Stimulated activated CD4-positive, alpha-beta T cell treated with anti-CD3 and anti-CD28 coated beads, Interleukin-1b, Interleukin-23, amount 100 ng/mL, for 4 hours (primary cell): ENCODE measurements at places on chromosomes 4 and X.

GRCh38 chrX:2618516-2618915 lies 72.6 kb upstream of the CD99 start:
- no peak for DNase-seq

- DNase-seq: no peak
Observed at GRCh38 chr4:41133454-41134018, 80.8 kb downstream of the APBB2 start.

- DNase-seq: no peak
Observed at GRCh38 chr4:13968723-13969122, 341.2 kb upstream of the BOD1L1 start.

GRCh38 chr4:156190615-156191014 lies 236.9 kb upstream of the CTSO start:
- no peak for DNase-seq

- no peak for DNase-seq
Observed at GRCh38 chrX:39261446-39262147, 460.3 kb downstream of the MID1IP1 start.

DNA sequence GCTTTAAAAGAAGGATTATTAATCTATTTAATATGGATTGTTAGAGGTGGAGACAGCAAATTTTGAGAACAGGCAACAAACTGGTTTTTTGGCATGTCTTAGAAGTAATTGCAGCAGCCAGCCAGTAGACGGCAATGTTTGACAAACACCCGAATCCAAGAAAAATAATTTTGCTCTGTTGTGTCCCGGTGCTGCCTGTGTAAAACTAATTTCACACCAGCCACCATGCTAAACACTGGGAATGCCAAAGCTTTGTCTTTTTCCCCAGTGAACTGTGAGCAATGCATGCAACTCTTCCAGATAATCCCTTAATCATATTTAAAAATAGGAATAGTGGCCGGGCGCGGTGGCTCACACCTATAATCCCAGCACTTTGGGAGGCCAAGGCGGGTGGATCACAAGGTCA lies 25.9 kb downstream of the SMIM31 start:
- no peak for DNase-seq

- no peak for DNase-seq
Observed at GRCh38 chrX:15107367-15107988, 162.4 kb downstream of the ASB9 start.

GRCh38 chr4:99665983-99666382 lies 8.4 kb upstream of the C4orf54 start:
- DNase-seq: no peak

DNA sequence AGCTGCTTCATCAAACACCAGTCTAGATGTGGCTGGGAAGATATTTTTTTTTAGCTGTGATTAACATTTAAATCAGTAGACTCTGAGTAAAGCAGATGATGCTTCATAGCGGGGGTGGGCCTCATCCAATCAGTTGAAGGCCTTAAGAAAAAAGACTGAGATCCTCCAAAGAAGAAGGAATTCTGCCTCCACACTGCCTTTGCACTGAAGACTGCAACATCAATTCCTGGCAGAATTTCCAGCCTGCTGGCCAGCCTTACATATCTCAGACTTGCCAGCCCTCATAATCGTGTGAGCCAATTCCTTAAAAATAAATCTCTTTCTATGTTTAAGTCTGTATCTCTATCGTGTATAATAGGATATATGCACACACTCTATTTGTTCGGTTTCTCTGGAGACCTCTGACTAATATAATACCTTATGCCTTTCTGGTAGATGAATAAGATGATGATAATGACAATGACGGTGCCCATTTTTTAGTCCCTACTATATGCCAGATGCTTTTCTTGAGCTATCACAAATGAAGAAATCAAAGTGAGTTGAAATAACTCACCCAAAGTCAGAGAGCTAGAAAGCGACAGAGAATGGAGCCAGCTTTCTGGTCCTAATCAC lies 66.1 kb upstream of the SOD3 start:
- no peak for DNase-seq

GRCh38 chr4:172996571-172997216 lies 171.9 kb upstream of the GALNT7 start:
- DNase-seq: no peak

DNA sequence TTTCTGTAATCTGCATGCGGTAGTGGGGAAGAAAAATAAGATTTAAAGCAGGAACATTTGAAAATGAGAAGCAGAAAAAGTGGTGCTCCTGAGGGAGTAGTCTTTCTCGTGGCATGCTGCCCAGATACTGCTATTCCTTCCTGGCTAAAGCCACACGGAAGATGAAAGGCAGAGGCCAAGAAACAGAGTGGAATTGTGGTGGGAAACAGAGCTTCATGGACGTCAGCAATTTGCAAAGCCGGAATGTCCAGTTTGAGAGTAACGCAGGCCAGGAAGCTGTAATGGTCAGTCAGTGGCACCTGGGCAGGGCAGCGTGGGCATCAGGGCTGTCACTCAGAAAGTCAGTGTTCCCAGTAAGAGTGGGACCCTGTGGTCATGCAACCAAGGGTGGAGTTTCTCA lies 63.7 kb upstream of the FMR1 start:
- DNase-seq: no peak

GRCh38 chr4:53734584-53735353 lies 143.5 kb upstream of the LNX1 start:
- no peak for DNase-seq

GRCh38 chrX:124680287-124680686 lies 333.9 kb downstream of the SH2D1A start:
- no peak for DNase-seq

GRCh38 chr4:177220376-177220775 lies 89.3 kb upstream of the NEIL3 start:
- DNase-seq: no peak

- DNase-seq: no peak
Observed at GRCh38 chrX:12802741-12803140, 11.5 kb downstream of the PRPS2 start.

- DNase-seq: no peak
Observed at GRCh38 chr4:139951021-139951420, 203.0 kb downstream of the MAML3 start.

GRCh38 chr4:16770710-16771285 lies 127.6 kb downstream of the LDB2 start:
- DNase-seq: no peak

DNA sequence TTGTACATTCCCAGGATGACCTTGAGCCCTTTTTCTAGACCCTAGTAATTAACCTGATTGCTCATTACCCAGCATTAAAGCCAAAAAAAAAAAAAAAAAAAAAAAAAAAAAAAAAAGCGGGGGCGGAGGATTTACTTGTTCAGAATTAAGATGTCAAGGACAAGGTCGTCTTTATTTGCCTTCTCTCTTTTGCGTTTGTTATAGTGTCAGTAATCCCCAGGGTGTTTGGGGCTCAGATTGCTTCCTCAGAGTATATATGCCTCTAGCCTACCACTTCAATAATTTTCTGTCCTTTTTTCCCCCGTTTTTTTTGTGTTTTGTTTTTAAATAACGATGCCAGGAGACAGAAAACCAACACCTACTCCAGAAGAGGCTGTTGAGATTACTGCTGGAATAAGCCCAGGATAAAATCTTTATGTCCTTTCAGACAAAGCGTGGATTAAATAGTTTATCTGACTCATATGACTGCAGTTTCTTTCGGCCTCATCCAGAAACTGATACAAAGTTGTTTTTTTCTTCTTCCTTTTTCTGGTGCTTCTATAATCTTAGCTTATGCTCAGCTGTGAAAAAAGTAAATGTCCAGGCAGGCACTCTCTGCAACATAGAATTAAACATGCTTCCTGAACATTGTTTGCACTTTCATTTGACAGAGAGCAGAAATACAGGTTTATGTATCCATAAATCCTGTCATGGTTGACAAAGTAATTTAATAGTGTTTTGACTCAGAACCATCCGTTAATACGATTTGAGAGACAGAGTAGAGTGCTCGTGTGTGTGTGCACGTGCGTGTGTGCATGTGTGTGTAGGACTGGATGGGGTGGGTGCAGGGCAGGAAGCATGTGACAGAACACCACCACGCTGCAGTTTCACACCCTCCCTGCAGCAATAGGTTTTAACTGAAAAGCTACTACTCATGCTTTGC lies 138.6 kb downstream of the AFF1 start:
- DNase-seq: peak; percentile 29

DNA sequence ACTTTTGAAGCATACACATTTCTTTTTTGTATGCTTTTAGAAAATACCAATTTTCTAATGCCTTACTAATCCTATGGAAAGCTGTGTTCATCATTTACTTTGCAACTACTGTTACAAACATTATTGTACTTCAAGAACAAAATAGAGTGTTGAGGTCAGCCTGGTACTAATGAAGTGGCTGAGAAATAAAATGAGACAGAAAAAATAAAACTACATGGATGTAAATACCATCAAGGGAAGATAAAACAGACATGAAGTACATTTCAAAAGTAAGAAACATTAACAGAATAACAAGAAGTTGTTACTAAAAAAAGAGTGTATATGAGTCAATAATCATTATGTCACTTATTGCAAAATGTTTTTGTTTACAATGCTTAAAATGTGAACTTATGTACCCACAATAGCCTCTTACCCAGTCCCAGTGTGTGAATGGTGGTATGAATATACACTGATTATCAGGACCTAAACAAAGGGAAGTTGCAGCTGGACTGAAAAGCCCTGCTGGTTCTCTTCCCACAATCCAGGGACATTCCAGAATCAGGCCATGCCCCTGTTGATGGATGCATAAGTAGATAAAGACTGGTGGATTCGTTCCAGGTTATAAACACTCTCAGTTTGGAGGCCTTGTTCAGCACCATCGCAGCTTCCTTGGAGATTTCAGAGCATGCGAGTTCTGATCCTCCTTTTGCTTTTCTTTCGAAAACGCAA lies 2.4 kb upstream of the CSN3 start:
- DNase-seq: no peak

DNA sequence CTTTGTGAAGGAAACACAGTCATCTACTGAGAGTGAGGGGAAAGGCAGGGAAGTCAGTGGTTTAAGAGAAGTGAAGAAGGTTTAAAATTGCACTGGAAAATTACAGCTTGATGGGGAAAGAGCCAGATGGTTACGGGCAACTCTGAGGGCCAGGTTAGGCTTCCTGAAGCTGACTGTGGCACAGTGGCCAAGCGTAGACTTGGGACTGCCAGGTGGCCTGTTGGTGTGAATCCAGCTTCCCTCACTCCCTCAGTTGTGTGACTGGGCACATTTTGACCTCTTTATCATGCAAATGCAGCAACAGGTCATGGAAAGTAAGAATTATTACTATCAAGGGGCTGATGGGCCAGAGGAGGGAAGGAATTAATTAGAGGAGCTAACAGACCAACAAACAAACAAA lies 390.1 kb downstream of the UNC5C start:
- no peak for DNase-seq

- DNase-seq: no peak
Observed at GRCh38 chr4:107977966-107978705, 11.6 kb upstream of the HADH start.

DNA sequence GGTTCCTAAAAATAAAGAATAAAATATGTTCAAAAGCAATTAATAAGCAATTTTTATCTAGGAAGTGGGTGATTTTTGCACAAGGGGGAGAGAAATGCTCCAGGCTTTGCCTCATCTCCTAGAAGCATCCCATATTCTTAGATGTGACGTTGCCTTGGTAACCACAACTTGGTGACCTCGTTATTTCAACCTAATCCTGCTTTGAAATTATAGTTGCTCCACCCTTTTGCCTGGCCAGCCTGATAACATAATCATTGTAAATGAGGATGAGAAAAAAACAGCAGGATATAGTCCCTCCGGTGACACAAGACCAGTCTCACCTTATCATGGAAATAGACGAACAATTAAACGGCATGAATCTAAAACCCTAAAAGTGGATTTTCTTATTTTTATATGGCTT lies 194.4 kb downstream of the QDPR start:
- no peak for DNase-seq

DNA sequence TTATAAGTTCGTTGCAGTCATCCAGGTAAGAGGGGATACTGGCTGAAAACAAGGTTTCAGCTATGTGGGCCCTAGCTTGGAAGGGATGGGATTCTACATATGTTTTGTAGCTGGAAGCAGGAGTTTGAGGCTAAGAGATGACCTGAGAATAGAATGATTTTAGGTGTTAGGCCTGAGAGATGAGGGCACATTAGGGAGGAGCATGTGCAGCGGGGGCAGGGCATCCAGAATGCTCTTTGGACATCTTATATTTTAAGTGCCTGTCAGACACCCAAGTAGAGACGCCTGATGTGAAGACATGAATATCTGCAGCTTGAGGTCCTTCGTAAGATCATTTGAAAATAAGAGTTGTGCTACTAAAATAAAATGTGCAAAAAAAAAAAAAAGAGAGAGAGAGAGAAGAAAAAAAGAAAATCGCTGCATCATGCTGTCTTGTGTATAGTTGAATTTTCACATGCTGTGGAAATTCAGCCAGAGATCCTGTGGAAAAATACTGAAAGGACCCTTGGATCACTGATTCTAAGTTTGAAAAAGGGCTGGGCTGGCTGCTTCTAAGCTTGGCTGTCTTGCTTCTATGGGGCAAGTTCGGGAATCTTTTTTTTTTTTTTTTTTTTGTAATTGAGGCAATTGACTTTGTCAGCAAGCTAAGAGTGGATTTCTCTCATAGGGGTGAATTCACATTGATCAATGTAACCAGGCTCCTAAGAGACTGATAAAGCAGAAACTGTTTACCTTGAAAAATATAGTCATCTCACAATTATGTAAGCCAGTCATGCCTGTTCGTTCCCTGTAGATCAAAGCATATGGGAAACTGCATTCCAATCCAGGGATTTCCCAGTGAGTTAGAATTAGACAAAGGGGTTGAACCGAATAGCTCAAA lies 341.0 kb upstream of the GATB start:
- DNase-seq: no peak

GRCh38 chr4:184028561-184029374 lies 123.7 kb downstream of the STOX2 start:
- no peak for DNase-seq

- no peak for DNase-seq
Observed at GRCh38 chrX:123731258-123731986, 1.4 kb downstream of the THOC2 start.

DNA sequence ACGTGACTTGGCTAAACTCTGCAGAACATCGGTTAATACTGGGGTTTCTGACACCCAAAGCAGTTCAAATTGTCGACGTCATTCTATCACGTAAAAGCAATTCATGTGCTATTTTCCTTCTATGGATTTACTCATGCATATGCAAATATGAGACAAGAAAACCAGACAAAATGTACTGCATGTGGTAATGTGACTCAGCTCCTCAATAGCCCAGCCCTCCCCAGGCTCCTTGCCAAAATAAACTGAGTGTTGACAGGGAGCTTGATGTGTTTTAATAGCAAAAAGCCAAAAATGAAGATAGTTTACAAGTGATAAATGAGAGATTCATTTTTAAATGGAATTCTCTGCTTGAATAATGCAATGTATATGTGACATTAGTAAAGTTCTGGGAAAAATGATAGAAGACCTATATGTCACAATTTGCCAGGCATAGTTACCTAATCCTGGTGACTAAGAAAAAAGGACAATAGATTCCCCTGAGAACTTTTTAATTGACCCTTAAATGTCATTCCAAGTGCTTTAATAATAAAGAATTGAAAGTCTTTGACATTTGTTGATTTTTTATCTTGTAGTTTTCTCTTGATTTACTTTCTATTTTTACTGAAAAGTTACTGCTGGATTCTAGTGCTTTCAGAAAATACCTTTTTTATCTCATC lies 1700.6 kb upstream of the TENM3 start:
- DNase-seq: no peak
